Thyroid gland (tissue), 4 donors: ENCODE measurements at places on chromosomes 1 and 21. TPM values are rescaled to one million over a fixed set of nuclear protein-coding genes. Genes with fewer than 3 reads are reported as not detected.

CD1E gene
- not detected for total RNA-seq

DNA sequence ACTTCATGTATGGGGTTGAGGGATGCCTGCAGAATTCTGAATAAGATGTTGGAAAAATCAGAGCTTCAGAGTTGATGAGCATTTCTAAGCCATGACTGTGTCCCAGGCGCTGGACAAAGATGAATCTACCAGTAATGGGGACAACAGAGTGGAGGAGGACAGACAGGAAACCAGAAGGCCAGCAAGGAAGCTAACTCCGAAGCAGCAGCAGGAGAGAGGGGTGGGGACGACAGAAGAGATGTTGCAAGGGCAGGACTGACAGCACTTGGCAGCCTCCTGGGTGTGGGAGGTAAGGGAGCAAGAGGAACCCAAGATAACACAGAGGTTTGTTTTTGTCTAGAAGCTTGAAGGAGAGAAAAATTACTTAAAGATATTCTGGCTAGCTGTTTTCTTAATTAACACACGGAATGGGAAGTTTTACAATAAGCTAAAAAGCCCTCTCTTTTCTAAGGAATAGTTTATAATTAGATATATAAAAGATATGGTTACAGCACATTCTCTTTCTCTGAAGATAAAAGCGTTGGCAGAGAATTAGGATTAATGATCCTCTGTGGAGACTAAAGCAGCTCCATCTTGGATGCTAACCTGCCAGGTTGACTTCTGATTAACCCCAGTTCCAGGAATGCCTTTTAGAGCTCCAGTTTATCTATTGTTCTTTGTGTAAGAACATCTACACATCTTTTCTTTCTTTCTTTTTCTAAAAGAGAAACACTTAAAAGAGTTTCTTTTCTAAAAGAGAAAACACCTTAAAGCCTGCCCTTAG is 92.7 kb downstream of the TENT5C start:
- DNase-seq, result no peak

GRCh38 chr21:41322496-41323382 is 6.1 kb downstream of the FAM3B start:
- DNase-seq, result no peak

- no peak for DNase-seq
These were observed 108.5 kb upstream of the GADD45A start for GRCh38 chr1:67576474-67576873.
